Type B pancreatic cell (in vitro differentiated cells): ENCODE measurements at places on chromosomes 16 and 17. TPM values are rescaled to one million over a fixed set of nuclear protein-coding genes. Genes with fewer than 3 reads are reported as not detected.

- DNase-seq: no peak
These were observed 2.6 kb downstream of the NHERF2 start for GRCh38 chr16:2029350-2029749.

- DNase-seq: no peak
These were observed 87.3 kb upstream of the RPL38 start for GRCh38 chr17:74116087-74116717.

- DNase-seq: no peak
These were observed 48.1 kb downstream of the MYO1D start for GRCh38 chr17:32828822-32829221.

Gene SLC16A11
- total RNA-seq: 3.9 and 10.5 TPM in 2 replicates
